Fibroblast of skin of right biceps (primary cell): ENCODE measurements at places on chromosomes 1 and 21.

- DNase-seq = no peak
Measured at GRCh38 chr1:228021355-228022030, 14.7 kb downstream of the WNT3A start.

GRCh38 chr1:168235937-168236336 lies 10.1 kb downstream of the SFT2D2 start:
- no peak for DNase-seq

GRCh38 chr1:109628540-109629321 lies 9.1 kb downstream of the AMPD2 start:
- DNase-seq = peak; percentile 57

DNA sequence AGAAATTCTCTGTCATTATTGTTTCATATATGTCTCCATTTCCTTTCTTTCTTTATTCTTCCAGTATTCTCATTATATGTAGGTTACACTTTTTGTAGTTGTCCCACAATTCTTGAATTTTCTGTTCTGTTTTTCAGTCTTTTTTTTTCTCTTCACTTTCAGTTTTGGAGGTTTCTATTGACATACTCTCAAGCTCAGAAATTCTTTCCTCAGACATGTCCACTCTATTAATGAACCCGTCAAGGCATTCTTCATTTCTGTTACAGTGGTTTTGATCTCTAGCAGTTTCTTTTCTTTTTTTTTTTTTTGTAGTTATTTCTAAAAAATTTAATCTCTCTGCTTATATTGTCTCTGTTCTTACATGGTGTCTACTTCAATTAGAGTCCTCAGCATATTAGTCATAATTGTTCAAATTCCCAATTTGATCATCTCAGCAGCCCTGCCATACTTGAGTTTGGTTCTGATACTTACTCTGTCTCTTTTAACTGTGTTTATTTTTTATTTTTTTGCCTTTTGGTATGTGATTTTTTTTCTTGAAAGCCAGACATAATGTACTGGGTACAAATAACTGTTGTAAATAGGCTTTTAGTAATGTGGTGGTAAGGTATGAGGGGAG lies 49.5 kb upstream of the KCNK2 start:
- peak; percentile 43 for DNase-seq

DNA sequence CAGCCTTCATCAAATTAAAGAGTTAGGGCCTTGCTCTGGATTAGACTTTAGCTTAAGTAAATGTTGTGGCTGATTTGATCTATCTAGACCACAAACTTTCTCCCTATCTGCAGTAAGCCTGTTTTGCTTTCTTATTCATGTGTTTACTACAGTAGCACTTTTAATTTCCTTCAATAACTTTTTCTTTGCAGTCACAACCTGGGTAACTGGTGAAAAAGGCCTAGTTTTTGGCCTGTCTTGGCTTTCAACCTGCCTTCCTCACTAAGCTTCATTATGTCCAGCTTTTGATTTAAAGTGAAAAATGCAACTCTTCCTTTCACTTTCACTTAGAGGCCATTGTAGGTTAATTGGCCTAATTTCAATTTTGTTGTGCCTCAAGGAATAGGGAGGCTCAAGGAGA lies 12.5 kb upstream of the LPGAT1 start:
- no peak for DNase-seq

- no peak for DNase-seq
Measured at GRCh38 chr1:81560629-81561028, 240.1 kb upstream of the ADGRL2 start.

DNA sequence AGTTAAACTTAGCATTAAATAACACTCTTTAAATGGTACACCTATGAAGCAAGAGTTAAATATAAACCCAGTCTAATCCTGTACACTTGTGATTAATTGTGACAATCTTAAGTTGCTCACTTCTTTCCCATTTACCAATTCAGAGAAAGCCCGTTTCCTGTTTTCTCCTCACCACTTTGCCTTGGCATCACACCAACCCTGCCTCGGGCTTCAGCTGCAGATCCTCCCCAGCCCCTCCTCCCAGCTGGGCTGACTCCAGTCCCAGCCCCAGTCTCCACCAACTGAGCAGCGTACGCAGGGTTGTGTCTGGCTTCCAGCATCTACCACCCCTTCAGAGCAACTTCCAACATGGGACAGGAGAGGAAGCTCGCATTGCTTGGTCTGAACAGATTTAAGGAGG lies 4.1 kb downstream of the PYCR2 start:
- DNase-seq = peak; percentile 77

DNA sequence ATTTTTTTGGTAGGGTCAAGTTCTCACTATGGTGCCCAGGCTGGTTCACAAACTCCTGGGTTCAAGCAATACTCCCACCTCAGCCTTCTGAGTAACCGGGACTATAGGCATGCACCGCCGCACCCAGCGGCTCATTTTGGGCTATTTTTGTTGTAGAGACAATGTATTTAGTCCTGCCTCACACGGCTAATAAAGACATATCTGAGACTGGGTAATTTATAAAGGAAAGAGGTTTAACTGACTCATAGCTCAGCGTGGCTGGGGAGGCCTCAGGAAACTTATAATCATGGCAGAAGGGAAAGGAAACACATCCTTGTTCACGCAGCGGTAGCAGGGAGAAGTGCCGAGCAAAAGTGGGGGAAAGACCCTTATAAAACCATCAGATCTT lies 4.2 kb downstream of the CELA2A start:
- DNase-seq = peak; percentile 25

DNA sequence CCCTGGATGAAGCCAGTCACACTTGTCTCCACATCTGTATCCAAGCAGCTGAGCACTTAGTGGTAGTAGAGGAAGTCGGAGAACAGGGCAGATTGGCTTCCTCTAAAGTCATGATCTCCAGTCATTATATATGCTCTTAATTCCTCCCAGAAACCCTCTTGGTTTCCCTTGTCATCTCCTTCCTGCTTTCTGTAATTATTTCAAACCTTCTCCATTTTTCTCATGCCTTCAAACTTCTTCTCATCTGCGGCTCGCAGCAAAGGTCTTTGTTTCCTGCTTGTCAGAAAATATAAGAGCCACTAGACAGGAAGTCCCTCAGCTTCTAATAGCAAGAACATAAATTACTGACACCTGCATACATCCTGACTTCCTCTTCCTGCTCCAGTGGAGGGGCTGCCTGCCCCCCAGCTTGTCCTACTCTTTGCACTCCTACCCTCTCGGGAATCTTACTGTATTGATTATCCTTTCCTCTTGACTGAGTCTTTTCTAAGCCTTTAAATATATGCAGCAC lies 124.6 kb upstream of the NGF start:
- no peak for DNase-seq

GRCh38 chr1:151563376-151563775 lies 23.3 kb downstream of the TUFT1 start:
- no peak for DNase-seq

GRCh38 chr1:113256348-113256729 lies 134.0 kb upstream of the MAGI3 start:
- DNase-seq = no peak

DNA sequence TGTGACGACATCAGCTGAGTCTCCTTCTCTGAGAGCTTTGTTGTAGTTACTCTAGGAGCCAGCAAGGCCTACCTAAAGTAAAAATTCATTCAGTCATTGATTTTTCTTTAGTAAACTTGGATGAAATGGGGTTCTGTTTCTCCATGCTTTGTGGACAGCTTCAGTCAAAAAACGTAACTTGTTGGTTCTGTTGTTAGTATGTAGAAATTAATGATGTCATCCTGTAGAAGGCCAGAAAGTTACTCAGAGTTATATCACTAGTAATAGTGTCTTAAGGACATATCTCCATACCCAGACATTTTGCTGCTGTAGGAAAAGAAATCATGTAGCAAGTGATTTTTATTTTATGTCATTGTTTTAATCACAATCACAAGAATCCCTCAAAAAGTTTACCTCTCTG lies 43.0 kb downstream of the KDM1A start:
- no peak for DNase-seq

DNA sequence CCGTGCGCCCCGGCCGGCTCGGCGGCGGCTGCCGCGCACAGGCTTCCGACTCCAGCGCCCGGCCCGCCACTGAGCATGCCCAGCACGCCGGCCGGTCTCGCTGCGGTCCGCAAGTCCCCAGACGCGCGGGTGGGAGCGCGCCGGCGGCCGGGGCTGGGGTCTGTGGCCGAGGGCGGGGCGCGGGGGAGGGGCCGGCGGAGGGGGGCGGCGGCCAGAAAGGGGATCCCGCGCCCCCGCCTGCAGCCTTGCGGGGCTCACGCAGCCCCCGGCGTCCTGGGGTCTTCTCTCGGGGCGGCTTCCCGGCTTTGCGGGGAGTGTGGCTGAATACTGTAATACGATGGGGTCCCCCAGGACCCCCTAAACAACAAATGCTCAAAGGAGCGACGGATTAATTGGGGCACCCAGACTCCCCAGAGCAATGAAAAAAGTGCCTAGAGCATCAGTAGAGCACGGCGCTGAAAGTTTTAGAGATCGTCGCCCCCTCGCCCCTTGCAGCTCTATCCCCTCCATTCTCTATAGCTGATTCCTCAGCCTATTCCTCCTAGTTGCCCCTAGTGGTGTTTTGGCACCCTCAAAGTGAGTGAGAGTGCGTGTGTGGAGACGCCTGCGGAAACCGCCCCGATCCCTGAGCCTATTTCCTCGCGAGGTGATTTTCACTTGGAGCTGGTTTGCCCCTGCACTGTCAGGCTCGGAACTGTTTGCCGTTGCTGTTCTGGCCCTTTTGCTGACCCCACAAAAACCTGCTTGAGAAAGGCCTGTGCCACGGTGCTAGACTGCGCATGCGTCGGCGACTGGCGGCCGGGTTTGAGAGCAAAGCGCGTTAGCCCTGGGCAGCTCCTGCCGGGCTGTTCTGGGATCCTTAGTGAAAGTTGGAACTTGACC lies at the start of gene VAV3:
Gene VAV3 (minus strand): TSS at position 71 of the 882 bp plus-strand sequence. CDS start 311 bp downstream, outside the sequence.
- DNase-seq = peak; percentile 56

- DNase-seq = no peak
Measured at GRCh38 chr1:22236900-22237299, 94.0 kb upstream of the WNT4 start.

GRCh38 chr1:33986390-33987095 lies 122.7 kb downstream of the HMGB4 start:
- DNase-seq = peak; percentile 72
